Nucleus accumbens (tissue), 56 donors: ENCODE measurements at places on chromosomes 11 and 22.
A peak's percentile ranks its signal among the peaks of the same experiment; 100 is the strongest.

DNA sequence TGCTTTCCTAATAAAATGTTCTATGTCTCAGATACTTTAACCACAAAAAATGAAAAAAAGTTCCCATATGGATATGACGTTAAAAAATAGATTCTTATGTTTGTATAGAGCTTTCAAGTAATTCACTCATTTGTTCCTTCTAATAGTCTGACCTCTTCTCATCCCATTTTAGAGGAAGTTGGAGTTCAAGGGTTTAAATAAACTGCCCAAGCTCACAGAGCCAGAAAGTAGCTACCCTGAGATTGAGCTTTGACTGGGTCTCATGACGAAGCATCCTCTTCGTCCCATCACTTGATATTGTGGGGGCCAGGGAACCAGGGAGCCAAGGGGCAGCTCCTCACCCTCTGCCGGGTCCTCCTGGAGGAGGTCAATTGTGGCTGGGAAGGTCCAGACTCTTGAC lies 116.3 kb downstream of the CCDC81 start:
- no peak for DNase-seq

DNA sequence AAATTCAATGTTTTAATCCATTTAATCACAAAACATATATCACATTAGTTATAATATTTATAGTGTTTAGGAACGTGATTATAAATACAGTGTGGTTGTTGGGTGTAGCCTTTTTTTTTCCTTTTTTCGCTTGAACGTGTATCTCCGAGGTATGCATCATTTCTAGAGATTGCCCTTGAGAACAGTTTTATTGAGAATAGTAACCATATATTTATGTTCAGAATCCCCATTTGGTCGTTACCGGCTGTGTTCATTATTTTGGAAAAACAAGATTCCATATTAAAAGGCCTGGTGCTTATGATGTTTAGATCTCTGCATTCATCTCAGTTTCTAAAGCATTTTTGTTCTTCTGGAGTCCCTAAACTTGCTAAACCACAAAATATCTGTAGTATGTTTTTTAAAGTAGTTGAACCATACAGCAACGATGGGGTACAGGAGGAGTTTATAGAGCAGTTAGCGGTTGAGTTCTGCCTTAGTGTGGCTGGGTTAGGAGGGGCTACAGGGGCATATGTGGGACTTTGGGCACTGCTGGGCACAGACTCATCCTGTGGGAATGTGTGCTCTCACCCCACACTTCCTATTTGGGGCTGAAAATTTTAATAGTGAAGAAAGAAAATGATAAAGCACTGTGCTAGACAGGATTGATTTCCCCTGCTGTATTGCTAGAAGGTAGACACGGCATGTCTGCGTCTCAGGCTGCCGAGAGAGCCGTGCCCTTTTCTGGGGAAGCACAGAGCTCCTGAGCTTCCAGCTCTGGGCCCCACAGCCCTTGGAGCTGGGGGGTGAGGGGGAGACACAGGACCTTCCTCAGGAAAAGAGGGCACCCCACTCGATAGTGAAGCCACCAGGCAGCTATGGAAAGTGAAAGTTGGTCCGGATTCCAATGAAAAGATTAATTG lies 81.5 kb upstream of the PPARA start:
- DNase-seq = no peak

DNA sequence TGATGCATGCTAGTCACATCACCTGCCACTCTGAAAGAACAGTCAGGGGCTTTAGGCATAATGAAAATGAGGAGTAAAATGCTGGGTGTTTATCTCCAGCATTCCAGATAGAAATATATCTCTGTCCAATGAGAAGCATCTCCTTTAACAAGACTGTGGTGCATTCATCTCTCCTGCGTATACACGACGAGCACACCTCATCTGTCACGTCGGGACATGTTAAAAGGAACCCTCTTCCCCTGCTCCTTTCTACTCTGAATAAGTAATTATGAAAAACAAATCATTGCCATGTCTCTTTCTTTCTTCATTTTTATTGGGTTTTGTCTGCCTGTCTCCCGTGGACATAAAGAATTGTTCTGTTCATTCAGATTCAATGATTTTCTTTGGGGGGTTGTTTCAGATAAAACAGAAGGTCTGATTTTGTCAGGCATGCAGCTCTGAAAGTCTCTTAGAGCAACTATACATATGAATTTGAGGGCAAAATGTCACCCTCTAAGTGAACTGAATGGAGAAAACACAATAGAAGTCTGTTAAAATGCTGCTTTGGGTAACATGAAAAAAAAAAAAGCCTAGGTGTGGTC lies 195.0 kb downstream of the MAML2 start:
- no peak for DNase-seq

- no peak for DNase-seq
These were observed 2.7 kb downstream of the PPP1CA start for GRCh38 chr11:67398661-67399563.

DNA sequence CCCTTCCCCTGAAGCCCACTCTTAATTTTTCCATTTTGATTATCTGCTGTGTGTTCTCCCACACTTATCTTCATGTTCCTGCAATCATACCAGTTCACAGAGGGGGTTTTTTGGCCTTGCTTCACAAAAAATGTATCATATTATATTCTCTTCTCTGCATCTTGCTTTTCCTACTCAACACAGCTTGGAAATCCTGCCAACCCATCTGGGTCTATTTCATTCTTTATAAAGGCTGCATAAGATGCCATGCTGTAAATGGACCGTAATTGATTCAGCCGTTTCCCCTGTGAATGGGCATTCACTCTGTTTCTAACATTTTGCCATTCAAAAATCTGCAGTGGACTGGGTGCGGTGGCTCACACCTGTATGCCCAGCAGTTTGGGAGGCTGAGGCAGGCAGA lies 30.5 kb downstream of the CD6 start:
- no peak for DNase-seq

GRCh38 chr22:46761539-46762237 lies 762 bp upstream of the TBC1D22A start:
- no peak for DNase-seq

- no peak for DNase-seq
These were observed 20.7 kb upstream of the BID start for GRCh38 chr22:17794726-17795542.

GRCh38 chr11:64692764-64693331 lies 30.1 kb downstream of the NRXN2 start:
- DNase-seq = no peak

GRCh38 chr11:393219-394033 lies 583 bp upstream of the PKP3 start:
- DNase-seq = no peak

GRCh38 chr11:78427615-78428265 lies 10.1 kb upstream of the GAB2 start:
- DNase-seq = no peak

DNA sequence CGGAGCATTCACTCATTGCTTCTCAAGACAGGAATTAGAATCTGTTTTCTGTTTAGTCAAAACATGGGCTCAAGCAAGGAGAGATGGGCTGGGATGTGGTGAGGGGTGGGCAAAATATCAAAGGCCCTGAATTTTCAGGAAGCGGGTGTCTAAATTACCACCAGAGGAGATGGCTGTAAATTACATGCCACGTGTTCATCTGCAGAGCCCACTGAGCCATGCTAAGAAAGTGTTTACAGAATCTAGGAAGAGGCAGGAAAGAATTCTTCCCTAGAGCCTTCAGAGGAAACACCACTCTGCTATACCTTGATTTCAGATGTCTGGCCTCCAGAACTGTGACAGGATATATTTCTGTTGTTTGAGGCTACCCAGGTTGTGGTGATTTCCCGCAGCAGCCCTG lies 46.1 kb downstream of the CLMP start:
- no peak for DNase-seq

GRCh38 chr22:39664485-39665200 lies 94.1 kb downstream of the CACNA1I start:
- DNase-seq = no peak

GRCh38 chr22:39661842-39662685 lies 91.5 kb downstream of the CACNA1I start:
- DNase-seq = no peak

DNA sequence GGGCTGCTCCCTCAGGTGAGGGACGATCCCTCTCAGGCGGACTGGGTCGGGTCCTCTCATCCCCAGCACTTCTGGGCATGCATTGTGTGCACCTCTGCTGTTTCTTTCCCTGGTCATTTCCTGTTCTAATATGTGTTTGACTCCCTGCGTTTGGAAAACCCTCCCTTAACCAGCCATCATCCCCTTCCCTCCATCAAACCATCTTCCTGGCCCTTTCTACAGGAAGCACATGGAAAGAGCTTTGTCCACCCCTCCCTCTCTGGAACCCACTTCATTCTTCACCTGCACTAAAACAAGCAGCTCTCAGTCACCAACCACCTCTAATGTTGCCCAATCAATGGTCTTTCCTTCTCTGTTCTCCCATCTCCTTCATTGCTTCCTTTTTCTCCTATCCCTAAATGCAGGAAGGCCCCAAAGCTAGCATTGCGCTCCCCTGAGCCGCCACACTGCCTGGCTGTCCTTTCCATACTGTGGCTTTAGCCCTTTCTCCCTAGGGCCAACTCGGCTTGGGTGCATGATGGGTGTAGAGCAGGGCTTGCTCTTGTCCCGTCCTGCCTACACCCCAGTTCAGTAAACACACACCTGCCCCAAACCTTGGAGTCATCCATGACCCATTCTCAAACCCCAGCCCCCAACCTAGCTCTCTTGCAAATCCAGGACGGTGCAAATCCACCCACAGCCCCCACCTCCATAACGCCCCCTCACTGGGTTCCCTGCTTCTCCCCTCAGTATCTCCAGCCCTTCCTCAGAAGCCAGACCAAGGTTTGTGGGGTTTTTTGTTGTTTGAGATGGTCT lies 5.4 kb upstream of the GAS2L1 start:
- no peak for DNase-seq

DNA sequence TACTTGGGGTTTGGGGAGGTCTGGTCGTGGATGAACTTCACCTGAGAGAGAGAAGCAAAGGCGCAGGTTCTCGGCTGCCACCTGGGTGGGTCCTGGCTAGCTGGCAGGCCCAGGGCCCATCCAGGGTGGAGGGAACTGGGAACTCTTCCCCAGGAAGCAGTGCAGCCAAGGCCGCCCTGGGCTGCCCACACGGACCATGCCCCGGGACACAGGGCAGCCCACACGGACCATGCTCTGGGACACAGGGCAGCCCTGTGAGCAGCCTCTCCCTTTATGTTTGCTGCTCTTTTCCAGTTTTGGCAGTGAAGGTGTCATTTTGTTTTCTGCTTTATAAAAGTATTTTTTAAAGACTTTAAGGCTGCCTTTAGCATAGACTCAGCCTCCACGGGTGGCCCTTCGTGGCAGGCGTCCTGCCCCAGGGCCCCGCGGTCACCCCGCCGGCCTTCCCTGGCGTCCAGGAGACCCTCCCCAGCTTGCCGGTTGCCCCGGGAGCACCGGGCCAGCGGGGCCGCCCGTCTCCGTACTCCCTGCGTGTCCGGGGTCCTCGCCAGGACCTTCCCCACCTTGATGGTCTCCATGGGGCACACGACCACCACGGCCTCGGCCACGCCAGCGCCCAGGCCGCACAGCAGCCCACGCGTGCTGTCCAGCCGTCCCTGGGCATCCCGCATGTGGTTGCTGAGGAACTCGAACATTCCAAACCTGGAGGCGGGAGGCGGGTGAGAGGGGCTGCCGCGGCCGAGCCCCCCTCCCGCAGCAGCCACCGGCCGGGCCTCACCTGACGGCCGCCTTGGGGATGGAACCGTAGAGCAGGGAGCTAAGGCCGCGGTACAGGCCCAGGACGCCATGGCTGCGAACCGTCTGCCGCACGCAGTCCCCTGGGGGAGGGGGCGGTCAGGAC lies 1.1 kb downstream of the SLC25A1 start:
- DNase-seq = no peak

DNA sequence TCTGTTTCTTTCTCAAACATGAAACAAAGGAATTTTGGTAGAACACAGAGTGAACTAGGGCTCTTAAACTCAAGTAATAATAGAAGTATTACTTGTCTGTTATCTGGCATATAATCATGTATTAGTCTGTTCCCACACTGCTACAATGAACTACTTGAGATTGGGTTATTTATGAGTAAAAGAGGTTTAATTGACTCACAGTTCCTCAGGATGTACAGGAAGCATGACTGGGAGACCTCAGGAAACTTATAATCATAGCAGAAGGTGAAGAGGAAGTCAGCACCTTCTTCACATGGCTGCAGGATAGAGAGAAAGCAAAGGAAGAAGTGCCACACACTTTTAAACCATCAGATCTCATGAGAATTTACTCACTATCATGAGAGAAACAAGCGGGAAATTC lies 273.4 kb downstream of the ETS1 start:
- no peak for DNase-seq

DNA sequence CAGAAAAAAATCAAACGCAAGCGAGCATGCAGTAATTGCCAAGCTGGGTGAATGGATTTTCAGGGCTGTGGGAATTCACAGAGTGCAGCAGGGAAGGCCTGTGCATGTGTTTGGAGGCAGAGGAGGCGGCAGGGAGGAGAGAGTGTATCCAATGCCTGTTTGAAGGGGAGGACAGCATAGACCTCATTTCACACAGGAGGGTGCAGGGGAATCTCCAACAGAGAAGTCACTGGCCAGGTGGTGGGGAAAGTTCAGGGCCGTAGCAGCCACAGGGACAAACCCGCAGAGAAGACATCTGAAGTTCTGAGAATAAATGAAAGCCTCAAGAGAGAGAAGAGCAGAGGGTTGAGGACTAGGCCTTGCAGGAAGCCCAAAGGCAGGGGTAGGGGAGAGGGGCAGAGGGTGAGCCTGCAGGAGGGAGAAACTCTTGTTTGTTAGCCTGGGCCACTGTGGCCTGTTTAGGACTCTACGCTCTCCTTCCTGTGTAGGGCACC lies 19.2 kb upstream of the KDM2A start:
- DNase-seq = no peak

DNA sequence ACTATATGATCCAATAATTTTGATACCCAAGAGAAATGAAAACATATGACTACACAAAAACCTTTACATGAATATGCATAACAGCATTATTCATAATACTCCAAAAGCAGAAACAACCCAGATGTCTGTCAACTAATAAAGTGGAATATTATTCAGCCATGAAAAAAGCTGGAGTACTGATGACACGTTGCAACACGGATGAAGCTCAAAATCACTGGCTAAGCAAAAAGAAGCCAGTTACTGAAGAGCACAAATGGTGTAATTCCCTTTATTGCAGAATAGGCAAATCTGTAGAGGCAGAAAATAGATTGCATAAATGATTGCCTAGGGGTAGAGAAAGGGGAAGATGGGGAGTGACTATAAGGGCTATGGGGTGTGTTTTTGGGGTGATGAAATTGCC lies 117.6 kb upstream of the FGF3 start:
- DNase-seq = no peak

DNA sequence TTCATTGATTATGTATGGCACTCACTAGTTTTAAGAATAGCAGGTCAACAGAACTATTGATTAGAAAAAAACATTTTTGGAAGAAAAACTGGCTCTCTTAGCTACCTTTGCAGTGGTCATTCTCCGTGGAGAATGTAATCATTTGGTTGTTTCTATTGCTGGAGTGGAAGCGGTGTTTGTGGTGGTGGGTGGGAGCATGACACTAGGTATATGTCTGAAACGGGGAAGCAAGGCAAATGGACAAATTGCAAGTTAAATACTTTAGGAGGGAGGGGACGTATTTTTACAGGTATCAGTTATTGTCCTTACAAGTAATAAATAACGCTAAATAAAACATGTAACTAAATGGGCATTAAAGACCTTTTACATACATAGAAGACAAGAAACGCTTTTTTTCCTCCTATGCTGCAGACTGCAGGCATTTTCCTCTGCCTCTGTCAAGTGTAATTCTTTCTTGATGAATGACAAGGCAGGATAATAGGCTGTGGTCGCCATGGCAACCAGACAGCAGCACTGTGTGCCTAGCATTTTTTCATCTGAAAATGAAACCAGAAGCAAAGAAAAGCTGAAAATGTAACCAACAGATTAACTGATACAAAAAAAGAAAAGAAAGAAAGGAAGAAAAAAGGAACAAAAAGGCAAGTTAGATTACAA lies 46.2 kb downstream of the BLID start:
- peak; percentile 10 for DNase-seq
